Stimulated activated CD4-positive, alpha-beta T cell treated with anti-CD3 and anti-CD28 coated beads, Interleukin-12 subunit alpha, Interleukin-12 subunit beta, amount 100 ng/mL, for 24 hours (primary cell): ENCODE measurements at places on chromosomes 5 and 9.

GRCh38 chr5:100667161-100667630 lies 132.0 kb downstream of the FAM174A start:
- no peak for DNase-seq

DNA sequence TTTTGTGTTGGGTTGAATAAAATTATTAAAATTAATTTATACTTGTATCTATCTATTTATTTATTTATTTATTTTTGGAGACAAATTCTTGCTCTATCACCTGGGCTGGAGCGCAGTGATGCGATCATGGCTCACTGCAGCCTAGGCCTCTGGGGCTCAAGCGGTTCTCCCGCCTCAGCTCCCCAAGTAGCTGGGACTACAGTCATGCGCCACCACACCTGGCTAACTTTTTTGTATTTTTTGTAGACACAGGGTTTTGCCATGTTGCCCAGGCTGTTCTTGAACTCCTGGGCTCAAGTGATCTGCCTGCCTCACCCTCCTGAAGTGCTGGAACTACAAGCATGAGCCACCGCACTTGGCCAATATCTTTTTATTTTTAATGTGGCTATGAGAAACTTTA lies 134.7 kb upstream of the SPDL1 start:
- no peak for DNase-seq

GRCh38 chr5:181223729-181224389 lies 778 bp downstream of the TRIM41 start:
- no peak for DNase-seq

DNA sequence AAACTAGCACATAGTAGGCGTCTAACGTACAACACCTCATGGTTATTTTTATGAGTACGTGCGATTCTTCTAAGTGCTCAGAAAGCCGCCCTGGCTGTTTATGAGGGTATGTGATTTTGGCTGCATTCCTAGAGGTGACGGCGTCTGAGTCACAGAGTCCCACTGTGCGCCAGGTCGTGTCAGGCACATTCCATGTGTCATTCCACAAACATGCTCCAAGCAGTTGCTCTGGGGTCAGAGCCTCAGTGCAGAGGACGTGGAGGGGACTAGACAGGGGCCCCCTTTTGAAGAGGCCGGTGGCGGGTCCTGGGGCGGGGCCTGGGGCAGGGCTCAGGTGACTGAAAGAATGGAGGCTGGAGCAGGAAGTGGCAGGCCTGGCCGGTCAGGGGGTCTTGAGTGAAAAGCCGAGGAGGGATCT lies 51.9 kb downstream of the NEK6 start:
- no peak for DNase-seq

DNA sequence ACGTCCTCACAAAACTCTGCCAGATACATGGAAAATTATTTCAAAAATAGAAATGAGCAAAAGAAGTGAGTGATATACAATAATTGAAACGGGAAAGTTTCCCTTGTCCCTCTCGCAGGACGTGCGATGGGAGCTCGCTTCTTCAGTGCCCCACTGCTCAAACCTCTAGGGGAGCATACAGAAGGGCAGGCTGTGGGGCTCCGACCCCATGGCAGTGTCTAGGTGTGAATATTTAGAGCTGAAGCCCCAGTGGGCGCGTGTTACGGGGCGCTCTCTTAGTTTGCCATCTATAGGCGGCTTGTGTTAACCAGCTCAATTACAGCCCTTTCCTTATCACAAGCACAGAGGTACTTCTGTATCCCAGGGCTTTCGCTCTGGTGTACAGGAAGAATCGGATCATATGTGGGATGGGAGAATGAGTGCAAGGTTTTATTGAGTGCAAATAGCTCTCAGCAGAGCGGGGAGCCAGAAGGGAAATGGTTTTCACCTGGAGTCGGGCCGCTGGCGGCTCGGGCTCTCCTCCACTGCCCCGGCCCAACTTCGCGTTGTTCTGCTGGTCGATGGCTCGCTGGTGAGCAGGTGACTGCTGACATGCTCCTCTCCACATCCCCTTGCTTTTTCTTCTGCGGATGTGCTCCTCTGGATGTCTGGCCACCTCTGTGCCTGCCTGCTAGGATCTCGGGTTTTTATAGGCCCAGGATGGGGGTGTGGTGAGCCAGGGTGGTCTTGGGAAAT lies 334.0 kb upstream of the PTPRD start:
- DNase-seq = no peak

- DNase-seq = no peak
Observed at GRCh38 chr9:4666042-4666699, at the start of gene SPATA6L. SPATA6L (minus strand) TSS chr9:4666480; CDS start chr9:4666250, 230 bp downstream.

DNA sequence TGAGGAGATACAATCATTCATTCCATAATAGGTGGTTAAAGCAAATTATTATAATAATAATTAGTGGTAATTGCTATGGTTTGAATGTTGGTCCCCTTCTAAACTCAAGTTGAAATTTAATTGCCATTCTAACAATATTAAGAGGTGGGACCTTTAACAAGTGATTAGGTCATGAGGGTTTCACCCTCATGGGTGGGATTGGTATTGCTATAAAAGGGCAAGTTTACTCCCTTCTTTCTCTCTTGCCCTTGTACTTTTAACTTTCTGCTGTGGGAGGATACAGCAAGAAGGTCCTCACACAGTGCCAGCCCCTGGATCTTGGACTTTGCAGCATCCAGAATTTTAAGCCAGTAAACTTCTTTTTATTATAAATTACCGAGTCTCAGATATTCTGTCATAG lies 101.9 kb upstream of the PARP8 start:
- no peak for DNase-seq

DNA sequence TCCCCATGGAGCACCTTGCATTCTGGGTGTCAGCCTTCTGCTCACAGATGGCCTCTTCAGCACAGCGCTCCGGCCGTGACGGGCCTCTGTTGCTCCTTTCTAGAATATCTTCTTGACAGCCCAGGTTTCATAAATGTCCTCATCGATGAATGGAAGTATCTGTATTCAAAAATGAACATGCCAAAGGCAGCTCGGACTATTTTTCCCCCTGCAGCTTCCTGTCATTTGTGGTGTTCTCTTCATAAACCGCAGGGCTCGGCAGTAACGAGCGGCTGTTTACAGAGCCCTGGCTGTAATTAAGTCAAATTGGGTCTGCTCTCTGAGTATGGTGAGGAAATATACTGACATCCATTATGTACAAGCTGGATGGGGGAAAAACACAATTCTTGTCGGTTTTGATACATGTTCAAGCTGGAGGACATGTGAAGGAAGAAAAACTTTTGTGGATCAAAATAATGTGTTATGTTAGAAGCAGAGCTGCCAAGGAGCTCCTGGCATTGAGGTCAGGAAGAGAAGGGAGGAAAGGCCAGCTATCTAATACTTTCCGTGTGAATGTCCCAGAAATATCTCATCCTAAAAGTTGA lies 154.1 kb upstream of the CD180 start:
- DNase-seq = no peak

GRCh38 chr5:14039063-14039462 lies 94.6 kb upstream of the DNAH5 start:
- DNase-seq = no peak

DNA sequence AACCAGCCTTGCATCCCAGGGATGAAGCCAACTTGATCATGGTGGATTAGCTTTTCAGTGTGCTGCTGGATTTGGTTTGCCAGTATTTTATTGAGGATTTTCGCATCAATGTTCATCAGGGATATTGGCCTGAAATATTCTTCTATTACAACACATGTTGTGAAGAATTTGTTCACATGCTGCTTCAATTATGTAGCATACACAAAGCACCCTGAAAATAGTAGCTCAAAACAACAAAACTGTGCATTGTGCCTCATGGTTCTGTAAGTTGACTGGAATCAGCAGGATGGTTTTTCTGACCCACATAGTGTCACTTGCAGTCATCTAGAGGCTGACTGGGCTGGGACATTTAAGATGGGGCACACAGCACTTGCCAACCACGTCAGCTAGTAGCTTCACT lies 193.9 kb downstream of the SYK start:
- no peak for DNase-seq

- DNase-seq = no peak
Observed at GRCh38 chr5:9118852-9119251, 427.0 kb downstream of the SEMA5A start.

DNA sequence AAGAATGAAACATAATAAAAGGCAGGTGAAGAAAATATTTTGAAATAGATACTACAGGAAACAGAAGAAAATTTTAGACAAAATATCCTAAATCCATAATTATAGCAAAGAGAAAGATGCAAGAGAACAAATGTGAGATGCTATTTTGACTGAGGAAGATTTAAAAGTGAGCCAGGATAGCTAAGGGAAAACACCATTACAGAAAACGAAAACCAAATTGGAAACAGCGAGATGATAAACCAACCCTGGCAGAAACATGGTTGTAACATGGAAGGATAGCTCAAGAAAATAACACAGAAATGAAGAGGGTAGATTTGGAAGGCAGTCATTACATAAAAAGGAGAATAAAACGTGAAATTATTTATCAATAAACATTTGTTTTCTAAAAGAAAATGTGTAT lies 267.2 kb upstream of the NREP start:
- no peak for DNase-seq

GRCh38 chr5:152332716-152333460 lies 72.2 kb downstream of the NMUR2 start:
- no peak for DNase-seq

DNA sequence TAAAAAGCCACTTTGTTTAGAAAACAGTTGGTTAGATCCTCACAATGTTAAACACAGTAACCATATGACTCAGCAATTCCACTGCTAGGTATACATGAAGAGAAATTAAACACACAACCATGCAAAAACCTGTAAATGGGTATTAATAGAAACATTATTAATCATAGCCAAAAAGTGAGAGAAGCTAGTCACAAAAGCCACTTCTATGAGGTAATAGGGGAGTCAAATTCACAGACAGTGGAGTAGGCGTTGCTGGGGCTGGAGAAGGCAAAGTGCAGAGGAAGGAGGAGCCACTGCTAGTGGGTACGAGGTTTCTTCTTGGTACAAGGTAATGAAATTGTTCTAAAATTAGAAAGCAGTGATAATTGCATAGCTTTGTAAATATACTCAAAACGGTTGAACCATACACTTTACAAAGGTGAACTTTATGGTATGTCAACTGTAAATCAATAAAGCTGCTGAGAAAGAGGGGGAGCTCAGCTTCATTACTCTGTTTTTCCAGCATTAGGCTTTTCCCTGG lies 364.4 kb downstream of the GADD45G start:
- no peak for DNase-seq

DNA sequence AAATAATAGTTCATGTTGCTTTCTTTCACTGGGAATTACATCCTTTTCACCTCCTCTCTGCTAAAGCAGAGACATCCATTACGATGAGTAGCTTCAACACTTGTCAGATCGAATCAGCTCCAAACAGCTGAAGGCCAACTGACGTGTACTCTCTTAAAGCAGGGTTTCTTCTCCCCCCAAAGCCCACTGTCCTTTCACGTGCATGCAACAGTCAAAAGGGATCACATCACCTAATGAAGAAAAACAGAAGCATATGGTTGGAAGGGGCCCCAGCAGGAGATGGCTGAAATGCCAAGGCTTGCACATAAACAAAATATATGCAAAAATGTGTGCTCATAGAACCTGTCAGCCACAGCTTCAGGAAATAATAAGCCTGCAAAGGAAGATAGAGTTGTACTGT lies 421.6 kb downstream of the ANXA1 start:
- no peak for DNase-seq

DNA sequence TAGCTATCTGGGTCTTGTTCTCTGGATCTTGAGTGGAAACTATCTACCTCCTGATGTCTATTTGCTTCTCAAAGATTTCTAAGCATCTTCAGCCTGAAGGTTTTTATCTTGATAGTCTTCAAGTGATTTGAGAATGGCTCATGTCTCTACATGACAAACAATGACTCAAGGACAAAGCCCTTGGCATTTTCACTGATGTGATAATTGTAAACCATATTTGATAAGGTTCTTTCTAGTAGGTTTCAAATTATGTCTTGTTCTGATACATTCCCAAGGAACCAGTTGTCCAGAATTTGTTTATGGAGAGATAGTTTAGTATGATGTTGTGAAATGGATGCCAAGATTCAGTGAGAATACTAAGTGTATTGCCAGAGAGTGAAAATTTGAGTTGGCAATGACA lies 1079.3 kb upstream of the CDH9 start:
- no peak for DNase-seq

- no peak for DNase-seq
Observed at GRCh38 chr5:27854243-27854852, 816.0 kb upstream of the CDH9 start.

- DNase-seq = no peak
Observed at GRCh38 chr9:1001838-1002237, 25.4 kb downstream of the DMRT3 start.

DNA sequence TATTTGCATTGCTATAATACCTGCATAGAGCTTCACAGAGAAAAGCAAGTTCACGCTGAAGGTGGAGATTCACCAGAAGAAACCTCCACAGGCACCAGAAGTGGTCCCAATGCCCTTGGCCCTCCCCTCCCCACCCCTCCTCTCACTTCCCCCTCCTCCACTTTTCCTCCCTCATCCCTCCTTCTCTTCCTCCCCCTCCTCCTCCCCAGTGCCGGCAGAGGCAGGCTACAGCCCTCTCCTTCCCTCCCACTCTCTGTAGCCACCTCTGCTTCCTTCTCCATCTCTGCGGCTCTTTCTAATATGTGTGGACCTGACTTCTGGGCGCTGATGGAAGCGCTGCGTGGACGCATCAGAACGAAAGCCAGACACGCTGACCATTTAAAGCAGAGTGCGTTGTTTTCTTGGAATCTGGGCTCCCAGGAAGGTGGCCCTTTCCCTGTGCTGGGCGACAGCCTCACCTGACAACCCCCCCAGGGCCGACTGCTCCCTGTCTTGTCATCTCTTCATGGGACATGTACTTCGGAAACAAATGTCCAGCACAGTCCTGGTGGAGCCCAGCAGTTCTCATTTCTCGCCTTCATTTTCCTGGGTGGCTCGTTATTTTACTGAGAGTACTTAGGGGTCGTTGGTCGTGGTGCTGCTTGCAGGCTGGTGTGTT lies 29.5 kb downstream of the NDUFS6 start:
- no peak for DNase-seq

- DNase-seq = no peak
Observed at GRCh38 chr9:124818431-124819281, 34.6 kb upstream of the WDR38 start.

- no peak for DNase-seq
Observed at GRCh38 chr5:1161108-1161832, 40.1 kb upstream of the SLC6A19 start.

DNA sequence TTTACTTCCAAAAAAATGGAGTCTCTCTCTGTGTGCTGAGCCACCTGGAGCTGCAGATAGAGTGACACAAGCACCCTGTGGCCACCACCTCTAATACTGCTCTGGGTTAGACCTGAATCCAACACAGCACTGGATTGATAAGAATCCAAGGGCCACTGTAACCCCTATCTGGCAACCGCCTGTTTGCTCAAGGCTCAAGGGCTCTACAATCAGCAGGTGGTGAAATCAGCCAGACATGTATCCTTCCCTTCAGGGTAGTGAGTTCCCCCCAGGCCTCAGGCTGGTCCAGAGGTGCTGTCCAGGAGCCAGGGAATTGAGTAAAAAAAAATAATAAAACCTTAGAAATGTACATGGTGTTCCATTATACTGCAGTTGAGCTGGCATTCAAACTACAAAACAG lies 509.0 kb downstream of the KIF4B start:
- DNase-seq = no peak

- DNase-seq = no peak
Observed at GRCh38 chr5:102807878-102808502, 52.9 kb downstream of the PAM start.

- no peak for DNase-seq
Observed at GRCh38 chr9:108621991-108622855, 233.6 kb downstream of the ACTL7B start.
